ENCODE measurements at places on chromosomes 7 and 10. TPM values are rescaled to one million over a fixed set of nuclear protein-coding genes. Genes with fewer than 3 reads are reported as not detected.

CC2D2B gene
- 0.98 TPM for total RNA-seq

MBL2 gene
- total RNA-seq = not detected

HACD1 gene
- 14.0 TPM for total RNA-seq

PLXNA4 gene
- total RNA-seq = 89.2 TPM

KIAA1217 gene
- total RNA-seq = 5.2 TPM

RAB19 gene
- not detected for total RNA-seq

SPDYE2 gene
- total RNA-seq = not detected

CTAGE8 gene
- total RNA-seq = 0.25 TPM

LSM5 gene
- 20.2 TPM for total RNA-seq

IFIT3 gene
- 4.4 TPM for total RNA-seq

PRPS1L1 gene
- not detected for total RNA-seq

GRM3 gene
- 86.5 TPM for total RNA-seq

PDK4 gene
- total RNA-seq = 6.4 TPM

LBX1 gene
- not detected for total RNA-seq

EPDR1 gene
- total RNA-seq = 11.6 TPM

HYAL4 gene
- not detected for total RNA-seq

CAMK2B gene
- total RNA-seq = 76.7 TPM

MACC1 gene
- total RNA-seq = 0.25 TPM

UNCX gene
- total RNA-seq = not detected

SKIDA1 gene
- 6.9 TPM for total RNA-seq

ATOH7 gene
- total RNA-seq = 0.49 TPM

FAM131B gene
- 79.7 TPM for total RNA-seq

DDIT4 gene
- total RNA-seq = 20.4 TPM

PDE1C gene
- total RNA-seq = 21.1 TPM

AMZ1 gene
- 1.5 TPM for total RNA-seq

CACNA2D1 gene
- total RNA-seq = 219 TPM

RBP3 gene
- not detected for total RNA-seq

GJD4 gene
- total RNA-seq = not detected

HUS1 gene
- 16.7 TPM for total RNA-seq

MRLN gene
- total RNA-seq = 0.49 TPM

PTPRZ1 gene
- total RNA-seq = 359 TPM

ABCC2 gene
- 0.49 TPM for total RNA-seq

OR6B1 gene
- not detected for total RNA-seq

BLNK gene
- total RNA-seq = 0.25 TPM

FKBP6 gene
- total RNA-seq = 0.25 TPM

HMX2 gene
- total RNA-seq = not detected

HERPUD2 gene
- total RNA-seq = 16.7 TPM

POLR2J2 gene
- total RNA-seq = 3.2 TPM

ENTPD1 gene
- 6.9 TPM for total RNA-seq

IFIT1B gene
- total RNA-seq = 0.49 TPM

GPR26 gene
- total RNA-seq = 4.2 TPM

ANKRD30A gene
- total RNA-seq = not detected

NACAD gene
- total RNA-seq = 8.9 TPM
